ENCODE measurements at places on chromosomes 2 and 18. TPM values are rescaled to one million over a fixed set of nuclear protein-coding genes. Genes with fewer than 3 reads are reported as not detected.

POTEI gene
- total RNA-seq, result not detected

GRCh38 chr2:25994509-25994908, 12.2 kb upstream of the KIF3C start:
- peaks cover 21% of the 10 kb centered on the region for H3K4me1 ChIP-seq
- no peaks in the 10 kb centered on the region for H3K36me3 ChIP-seq
- no peaks in the 10 kb centered on the region for H3K27me3 ChIP-seq
- no peak overlapping the region for H3K4me3 ChIP-seq
- no peak overlapping the region for H3K27ac ChIP-seq

DNA sequence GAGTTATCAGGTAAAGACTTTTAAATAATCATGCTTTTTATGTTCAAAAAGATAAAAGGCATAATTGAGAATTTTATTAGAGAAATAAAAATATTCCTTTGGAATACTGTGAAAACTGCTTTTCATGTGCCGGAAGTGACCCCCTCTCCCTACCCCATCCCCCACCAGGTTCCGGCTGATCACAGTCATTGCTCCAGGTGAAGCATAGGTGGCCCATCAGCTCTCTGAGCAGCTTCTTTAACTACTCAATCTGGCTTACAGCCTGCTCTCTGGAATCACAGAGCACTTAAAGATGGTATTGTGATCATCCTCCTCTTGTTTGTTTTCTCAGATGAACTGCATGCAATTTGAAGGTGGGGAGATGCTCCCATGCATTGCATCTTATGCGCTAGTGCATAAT, 257.7 kb downstream of the EN1 start:
- no peak overlapping the region for H3K27ac ChIP-seq
- no peaks in the 10 kb centered on the region for H3K36me3 ChIP-seq
- no peaks in the 10 kb centered on the region for H3K4me1 ChIP-seq
- peaks cover 6% of the 10 kb centered on the region for H3K27me3 ChIP-seq
- DNase-seq, result no peak
- H3K4me3 ChIP-seq, result no peak overlapping the region

GRCh38 chr2:50732796-50733195, 299.1 kb downstream of the NRXN1 start:
- H3K27ac ChIP-seq, result no peak overlapping the region
- no peaks in the 10 kb centered on the region for H3K4me1 ChIP-seq
- no peak overlapping the region for H3K4me3 ChIP-seq
- no peak for DNase-seq
- H3K27me3 ChIP-seq, result no peaks in the 10 kb centered on the region

- H3K4me1 ChIP-seq, result no peaks in the 10 kb centered on the region
- H3K36me3 ChIP-seq, result no peaks in the 10 kb centered on the region
- H3K4me3 ChIP-seq, result no peak overlapping the region
Observed at GRCh38 chr2:120526997-120527945, 181.3 kb downstream of the INHBB start.

DNA sequence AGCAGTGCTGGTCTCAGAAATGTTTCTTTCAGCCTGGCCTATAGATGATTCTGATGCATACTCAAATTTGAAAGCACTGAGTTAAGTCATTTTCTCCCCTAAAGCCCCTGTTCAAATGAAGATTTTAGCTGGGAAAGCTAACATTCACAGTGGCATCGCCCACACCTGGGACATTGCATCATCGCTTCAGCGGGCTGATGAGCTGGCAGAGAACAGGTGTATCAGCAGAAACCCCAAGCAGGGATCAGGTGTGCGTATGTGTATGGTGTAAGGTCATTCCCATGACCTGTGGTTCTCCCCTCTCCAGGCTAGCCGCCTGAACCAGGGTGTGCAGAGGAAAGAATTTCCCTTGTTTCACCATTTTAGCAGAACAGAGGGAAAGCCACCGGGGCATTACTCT, 56.3 kb downstream of the EPAS1 start:
- H3K4me1 ChIP-seq, result peaks cover 42% of the 10 kb centered on the region
- no peak overlapping the region for H3K4me3 ChIP-seq
- H3K27me3 ChIP-seq, result no peaks in the 10 kb centered on the region
- H3K27ac ChIP-seq, result no peak overlapping the region
- H3K36me3 ChIP-seq, result peaks cover 7% of the 10 kb centered on the region

- peaks cover 4% of the 10 kb centered on the region for H3K4me1 ChIP-seq
- no peak overlapping the region for H3K27ac ChIP-seq
- H3K36me3 ChIP-seq, result no peaks in the 10 kb centered on the region
- no peak overlapping the region for H3K4me3 ChIP-seq
- DNase-seq, result no peak
Observed at GRCh38 chr18:45066886-45067285, 386.2 kb downstream of the SETBP1 start.

- DNase-seq, result no peak
- no peak overlapping the region for H3K4me3 ChIP-seq
- no peaks in the 10 kb centered on the region for H3K36me3 ChIP-seq
- no peak overlapping the region for H3K27ac ChIP-seq
- H3K4me1 ChIP-seq, result no peaks in the 10 kb centered on the region
Observed at GRCh38 chr2:167908786-167909185, 338.6 kb downstream of the STK39 start.

Measured in activated T-cell treated with anti-CD3 and anti-CD28 coated beads, Interleukin-2, amount 50 U/mL, for 72 hours (primary cell).